Vagina (tissue), 2 donors: ENCODE measurements at places on chromosomes 3 and 15.
A peak's percentile ranks its signal among the peaks of the same experiment; 100 is the strongest.

DNA sequence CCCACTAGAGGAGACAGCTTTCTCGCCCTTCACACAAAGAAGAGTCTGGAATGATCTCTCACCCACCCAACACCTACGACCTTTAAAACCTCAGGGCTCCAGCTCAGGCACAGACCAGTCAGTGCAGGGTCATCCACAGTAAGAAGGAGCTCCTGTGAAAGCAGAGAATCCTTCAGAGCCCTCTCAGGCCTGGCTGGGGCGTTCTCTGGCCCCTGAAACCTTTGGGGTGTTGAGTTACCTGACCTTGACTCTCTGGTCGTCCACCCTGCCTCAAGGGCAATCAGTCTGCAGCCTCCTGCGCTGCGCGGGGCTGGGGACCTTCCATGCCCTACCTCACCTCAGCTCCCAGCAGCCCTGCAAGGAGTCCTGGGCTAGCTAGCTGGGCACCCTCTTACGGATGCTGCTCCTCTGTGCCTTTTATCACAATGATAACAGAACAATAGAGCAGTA, 106.2 kb downstream of the ADCY5 start:
- no peak for DNase-seq

GRCh38 chr3:49723296-49723627, 489 bp downstream of the GMPPB start:
- peak; percentile 92 for DNase-seq

DNA sequence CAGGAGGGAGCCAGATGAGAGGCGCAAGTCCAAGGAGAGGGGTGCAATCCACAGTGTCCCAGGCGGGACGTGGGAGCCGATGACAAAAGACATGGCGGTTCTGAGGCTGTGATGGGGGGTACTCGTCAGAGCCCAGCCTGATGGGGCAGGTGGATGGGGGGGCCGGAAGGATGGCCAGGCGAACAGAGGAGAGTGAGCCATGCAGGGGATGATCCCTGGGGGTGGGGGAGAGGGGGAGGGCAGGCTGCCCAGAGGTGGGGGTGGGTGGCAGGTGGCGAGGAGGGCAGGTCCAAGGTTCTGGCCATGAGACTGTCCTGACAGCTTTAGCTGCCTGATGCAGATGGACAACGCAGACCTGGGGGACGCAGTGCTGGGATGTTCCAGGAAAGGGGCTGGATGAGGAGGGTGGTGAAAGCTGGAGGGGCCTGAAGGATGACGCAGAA, 8.9 kb upstream of the CSPG4 start:
- no peak for DNase-seq

DNA sequence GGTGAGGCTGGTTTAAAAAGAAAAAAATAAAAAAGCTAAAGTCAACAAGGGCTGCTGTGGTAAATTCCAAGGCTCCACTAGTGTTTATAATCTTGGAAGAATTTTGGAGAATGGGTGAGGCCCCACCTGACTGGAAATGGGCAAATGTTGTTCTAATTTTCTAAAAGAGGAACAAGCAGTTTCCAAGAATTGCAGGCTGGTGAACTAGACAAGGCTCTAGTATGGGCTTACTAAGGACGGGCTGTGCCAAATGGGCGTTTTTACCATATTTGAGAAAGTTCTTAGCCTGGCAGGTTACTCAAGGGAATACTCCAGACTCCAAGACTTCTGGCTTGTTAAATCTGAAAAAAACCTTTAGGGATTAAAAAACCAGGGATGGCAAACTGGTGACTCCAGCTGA, 67.0 kb upstream of the ABHD2 start:
- DNase-seq, result no peak

DNA sequence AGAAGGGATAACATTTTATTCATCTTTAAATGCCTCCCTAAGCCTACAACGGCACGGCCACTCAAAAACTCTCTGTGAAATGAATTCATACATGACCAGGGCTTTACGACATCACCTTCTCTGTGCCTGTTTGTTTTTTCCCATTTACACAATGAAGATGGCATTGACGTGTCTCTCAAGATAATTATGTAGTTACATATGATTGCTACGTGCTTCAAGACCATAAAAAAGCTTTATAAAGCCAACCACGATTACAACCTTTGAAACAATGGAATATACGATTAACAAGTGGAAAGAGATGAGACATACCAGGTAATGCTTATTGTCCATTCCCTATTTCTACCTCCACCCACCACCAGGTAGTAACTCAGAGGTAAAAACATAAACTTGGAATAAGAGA, 168.4 kb downstream of the P3H2 start:
- DNase-seq, result no peak

DNA sequence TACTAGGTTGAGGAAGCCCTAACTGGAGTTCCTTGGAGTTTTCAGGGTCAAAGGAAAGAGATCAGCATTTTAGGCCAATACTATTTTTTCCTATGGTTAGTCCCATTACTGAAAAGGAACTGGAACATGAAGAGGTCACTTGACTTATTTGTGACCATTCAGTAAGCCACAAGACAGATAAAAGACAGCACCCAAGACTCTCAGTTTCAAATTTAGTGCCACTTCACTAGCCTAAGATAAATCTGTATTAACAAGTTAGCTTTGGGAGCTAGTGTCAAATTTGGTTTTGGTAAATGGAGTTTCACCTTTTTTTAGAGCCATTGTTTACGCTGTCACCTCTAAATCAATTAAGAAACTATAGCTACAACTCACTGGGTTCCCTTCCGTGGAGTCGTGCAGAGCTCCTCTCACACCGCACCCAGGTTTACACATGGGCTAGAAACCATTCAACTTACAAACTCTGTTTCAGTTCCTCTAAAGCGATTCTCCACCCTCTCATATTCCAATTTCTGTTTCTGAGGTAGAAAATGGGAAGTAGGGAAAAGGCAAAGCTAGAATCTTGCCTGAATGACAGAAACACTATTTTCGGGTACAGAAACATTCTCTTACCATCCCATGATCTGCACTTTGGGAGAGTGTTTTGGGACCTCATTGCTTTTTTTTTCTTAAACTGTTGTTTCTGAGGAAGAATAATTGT, 14.4 kb downstream of the CCDC32 start:
- no peak for DNase-seq

GRCh38 chr3:7964899-7965298, 536.7 kb upstream of the LMCD1 start:
- DNase-seq, result no peak

GRCh38 chr15:93943586-93943985, 287.8 kb upstream of the MCTP2 start:
- DNase-seq, result no peak
